ENCODE measurements at places on chromosomes 7 and 10. TPM values are rescaled to one million over a fixed set of nuclear protein-coding genes. Genes with fewer than 3 reads are reported as not detected.
A peak's percentile ranks its signal among the peaks of the same experiment; 100 is the strongest.

- DNase-seq = no peak
These were observed 136.3 kb downstream of the DNAJB6 start for GRCh38 chr7:157473051-157473569.

Gene VIM
- 1,198 TPM for polyA plus RNA-seq

DNA sequence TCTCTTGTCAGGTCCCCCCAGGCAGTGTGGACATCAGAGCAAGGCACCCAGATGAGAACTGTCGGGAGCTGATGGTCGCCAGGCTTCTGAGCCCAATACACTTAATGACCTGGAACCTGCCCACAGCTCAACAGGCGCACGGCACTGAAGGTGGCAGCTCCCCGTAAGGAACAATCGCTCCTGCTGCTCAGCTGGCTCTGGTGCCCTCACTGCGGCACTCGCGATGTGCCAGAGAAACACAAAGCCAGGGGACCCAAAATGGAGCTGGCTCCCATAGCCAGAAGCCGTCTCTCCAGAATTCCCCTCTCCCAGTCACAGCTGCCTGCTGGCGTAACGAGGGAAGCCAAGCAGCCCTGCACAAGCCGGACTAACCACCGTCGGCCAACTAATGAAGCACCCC, 6.3 kb downstream of the CALN1 start:
- DNase-seq = no peak

DNA sequence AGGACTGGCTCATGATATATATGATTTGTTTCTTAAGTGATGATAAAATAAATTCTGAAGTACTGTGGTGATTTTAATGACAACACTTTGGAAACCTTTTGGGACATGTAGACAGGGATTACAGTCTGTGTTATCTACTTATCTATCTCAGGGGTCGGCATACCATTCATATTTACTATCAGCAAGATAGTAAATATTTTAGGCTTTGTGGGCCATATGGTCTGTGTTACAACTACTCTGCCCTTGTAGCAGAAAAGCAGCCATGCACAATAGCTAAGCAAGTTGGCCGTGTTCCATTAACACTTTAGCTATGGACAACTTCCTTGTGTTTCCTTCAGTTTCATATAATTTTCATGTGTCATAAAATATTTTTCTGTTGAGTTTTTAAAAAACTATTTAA, 97.8 kb upstream of the PRPS1L1 start:
- peak; percentile 32 for DNase-seq

Gene GRID2IP
- 0.61 TPM for polyA plus RNA-seq

DNA sequence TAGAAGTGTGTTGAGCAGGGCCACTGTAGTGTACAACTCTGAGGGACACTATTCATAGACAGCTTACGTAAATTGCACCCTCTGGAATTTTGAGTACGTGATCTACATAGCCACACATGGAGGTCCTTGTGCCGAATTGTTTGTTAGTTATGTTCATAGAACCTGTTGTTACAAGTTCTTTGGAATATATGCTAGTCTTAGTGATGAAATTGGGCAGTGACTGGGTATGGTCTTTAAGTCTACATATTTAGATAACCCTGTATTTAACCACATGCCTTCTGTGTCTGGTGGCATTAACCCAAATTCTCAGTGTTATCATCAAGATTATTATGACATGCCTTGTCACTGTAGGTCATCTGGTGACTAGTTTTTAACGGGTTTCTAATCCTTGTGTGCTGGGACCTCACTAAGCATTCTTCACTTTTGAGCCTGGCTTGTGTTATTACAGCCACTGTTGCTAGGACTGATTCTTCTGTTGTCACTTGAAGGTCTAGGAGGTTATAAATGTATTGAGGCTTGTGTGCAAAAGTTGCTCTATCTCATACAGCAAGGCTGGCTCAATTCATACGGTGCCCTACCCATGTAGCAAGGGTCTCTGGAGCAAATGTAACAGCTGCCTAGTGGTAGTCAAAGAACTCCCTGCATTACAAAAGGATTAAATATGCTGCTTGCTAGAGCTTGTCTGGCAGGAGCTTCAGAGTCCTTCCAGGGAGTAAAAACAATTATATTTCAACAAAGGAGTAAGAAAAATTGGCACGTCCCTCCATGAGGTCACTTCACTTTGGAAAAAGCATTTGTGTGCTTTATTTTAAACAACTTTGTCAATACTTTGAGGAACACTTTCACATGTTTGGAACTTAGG, 65.4 kb downstream of the CDK14 start:
- no peak for DNase-seq

DNA sequence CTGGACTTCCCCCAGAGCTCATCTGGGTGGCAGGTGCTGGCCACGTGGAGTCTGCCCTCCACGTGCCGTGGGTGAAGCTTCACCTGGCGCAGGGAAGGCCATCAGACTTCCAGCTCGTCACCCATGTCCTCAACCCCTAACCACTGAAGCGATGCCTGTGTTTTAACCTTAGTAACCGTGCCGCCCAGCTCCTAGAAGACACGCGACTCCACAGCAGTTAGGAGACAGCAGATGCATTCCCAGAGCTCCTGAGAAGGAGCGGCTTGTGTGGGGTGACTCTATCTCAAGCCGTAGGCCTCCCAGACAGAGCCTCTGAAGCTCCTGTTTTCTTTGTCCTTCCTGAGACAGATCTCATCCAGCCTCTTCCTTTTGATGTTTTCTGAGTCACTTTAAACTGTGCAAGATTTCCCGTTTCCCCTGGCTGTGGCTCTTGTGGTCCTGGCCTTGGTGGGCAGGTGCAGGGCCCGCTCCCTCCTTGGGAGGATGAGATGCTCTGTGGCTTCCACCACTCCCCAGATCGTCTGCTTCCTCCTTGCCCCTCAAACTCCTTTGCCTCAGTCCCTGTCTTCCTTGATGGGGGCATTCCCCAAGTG, 41.4 kb upstream of the AP5Z1 start:
- DNase-seq = no peak

Gene PRKCQ
- polyA plus RNA-seq = 16.5 TPM

DNA sequence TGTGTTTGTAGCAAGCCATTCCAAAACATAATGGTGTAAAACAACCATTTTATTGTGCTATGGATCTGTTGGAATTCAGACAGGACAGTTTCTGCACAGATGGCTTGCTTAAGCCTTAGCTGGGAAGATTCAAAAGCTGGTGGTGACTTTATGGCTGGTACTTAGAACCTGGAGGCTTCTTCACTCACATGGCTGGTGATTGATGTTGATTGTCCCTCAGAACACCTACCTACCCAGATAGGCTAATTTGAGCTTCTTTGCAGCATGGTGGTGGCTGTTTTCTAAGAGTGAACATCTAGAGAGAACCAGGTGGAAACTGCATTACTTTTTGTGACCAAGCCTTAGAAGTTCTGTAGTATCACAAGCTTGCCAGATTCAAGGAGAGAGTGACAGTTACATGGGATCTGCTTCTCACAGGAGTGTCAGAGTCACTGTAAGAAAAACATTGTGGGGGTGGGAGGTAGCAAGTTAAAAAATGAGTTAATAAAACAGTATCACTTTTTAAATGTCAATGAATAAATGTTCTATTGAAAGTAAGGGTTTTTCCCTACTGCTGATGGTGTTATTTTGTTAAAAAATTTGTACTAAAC, 7.1 kb downstream of the R3HCC1L start:
- no peak for DNase-seq

DNA sequence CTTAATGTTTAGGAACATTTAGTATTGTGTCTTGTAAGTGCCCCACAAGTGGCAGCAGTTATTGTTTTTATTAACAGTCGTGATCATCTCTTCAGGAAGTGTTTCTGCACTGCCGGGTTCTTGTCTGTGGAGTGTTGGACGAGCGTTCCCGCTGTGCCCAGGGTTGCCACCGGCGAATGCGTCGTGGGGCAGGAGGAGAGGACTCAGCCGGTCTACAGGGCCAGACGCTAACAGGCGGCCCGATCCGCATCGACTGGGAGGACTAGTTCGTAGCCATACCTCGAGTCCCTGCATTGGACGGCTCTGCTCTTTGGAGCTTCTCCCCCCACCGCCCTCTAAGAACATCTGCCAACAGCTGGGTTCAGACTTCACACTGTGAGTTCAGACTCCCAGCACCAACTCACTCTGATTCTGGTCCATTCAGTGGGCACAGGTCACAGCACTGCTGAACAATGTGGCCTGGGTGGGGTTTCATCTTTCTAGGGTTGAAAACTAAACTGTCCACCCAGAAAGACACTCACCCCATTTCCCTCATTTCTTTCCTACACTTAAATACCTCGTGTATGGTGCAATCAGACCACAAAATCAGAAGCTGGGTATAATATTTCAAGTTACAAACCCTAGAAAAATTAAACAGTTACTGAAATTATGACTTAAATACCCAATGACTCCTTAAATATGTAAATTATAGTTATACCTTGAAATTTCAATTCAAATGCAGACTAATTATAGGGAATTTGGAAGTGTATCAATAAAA, 22.2 kb downstream of the PLA2G12B start:
- DNase-seq = no peak

Gene VSTM4
- polyA plus RNA-seq = 13.4 TPM

Gene LRRC4
- 7.3 TPM for polyA plus RNA-seq

- no peak for DNase-seq
These were observed 493.1 kb downstream of the REEP3 start for GRCh38 chr10:64014281-64014680.

DNA sequence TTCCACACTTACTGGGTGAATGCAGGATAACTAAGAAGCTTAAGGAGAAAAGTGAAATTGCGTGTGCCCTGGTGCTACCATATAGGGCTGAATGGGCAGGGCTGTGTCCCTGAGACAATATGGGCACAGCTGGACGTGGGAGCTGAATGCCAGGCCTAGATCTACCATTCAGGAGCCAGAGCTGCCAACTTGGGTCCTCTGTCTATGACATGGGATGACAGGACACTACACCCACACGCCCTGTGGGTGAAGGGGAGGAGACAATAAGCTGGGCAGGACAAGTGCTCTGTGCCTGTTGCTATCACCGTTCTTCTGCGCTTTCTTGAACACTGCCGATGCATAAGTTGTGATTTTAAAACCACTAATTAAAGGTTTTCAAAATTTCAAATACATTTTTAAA, 293.9 kb downstream of the TNS3 start:
- DNase-seq = no peak

DNA sequence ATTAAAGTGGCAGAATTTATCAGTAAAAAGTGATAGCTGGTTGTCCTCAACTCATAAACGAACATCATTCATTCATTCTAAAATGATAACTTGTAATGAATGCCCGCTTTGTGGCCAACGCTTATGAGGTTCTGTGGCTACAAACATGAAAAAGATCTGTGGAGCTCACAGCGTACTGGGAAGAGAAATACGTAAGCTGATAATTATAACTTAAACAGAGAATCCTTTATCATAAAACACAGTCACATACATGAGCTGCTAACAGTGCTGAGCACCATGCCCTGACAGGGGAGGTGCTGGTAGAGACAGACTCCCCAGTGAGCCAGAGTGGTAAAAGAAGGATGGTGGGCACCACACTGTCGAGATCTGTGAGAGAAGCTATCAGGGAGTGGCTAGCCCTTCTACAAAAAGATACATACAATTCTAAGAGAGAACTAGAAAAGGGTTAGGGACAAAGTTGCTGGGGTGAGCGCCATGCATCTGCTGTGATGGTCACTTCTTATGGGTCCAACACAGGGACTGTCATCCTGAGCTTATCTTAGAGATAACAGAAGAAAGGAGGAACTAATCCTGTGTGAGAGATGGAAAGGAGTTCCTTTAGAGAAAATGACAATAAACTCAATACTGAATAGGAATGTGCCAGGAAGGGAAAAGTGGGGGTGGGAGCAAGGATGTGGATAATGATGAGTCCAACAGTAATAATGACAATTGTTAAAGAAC, 106.7 kb downstream of the USP6NL start:
- no peak for DNase-seq

Gene PBLD
- polyA plus RNA-seq = 85.1 TPM

GRCh38 chr10:8296090-8296733, 241.7 kb downstream of the GATA3 start:
- no peak for DNase-seq

Gene VENTX
- 0.14 TPM for polyA plus RNA-seq

DNA sequence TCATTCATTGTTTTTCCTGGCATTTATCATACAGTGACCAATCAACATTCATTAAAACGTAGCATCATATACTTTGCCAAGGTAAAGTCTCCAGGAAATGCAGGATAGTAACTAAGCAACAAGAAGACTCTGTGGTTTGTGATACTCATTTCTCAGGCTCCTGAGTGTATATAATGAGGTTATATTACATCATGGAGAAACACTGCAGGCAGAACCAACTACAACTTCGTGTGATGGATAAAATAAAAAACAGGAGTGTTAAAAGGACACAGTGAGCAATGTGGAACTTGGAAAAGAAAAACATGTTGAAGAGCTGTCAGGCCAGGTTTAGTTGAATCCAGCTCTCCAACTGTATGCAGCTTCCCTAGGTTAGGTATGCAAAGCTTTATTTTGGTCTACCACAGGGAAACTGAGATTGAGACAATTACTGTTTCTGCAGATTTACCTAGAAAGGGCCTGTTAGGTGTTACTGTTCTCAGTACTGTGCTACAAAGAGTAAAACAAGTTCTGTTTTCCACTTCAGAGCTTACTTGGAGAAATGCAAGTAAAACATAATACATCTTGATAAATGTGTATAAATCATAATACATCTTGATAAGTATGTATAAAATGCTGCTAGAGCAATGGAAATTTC, 7.8 kb upstream of the CCNY start:
- DNase-seq = no peak

- DNase-seq = no peak
These were observed 32.5 kb downstream of the GNA12 start for GRCh38 chr7:2811476-2812113.

Gene ITGA8
- 47.9 TPM for polyA plus RNA-seq

DNA sequence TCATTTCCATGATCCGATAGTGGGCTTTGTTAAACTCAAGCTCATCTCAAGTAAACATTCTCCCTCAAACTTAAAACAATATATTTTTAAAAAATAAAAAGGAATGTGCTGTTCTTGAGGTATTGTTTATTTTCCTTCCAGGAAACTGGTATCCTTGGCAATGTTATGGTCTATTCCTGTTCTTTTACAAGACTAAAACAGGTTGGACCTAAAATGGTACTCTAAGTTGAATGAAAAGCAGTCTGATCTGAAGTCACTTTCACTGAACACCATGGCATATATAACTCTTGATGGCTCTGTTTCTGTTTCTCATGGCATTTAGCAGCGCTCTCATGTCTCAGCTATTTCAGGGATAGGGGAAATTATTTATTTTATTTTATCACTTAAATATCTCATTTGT, 70.1 kb downstream of the PODXL start:
- no peak for DNase-seq

GRCh38 chr7:8042796-8043535, 74.4 kb downstream of the GLCCI1 start:
- DNase-seq = no peak

GRCh38 chr7:104862719-104863118, 151.3 kb upstream of the KMT2E start:
- DNase-seq = no peak

Gene CPVL
- 68.7 TPM for polyA plus RNA-seq

Gene CPXM2
- polyA plus RNA-seq = 5.4 TPM
